NCI-H2081 (cell line): ENCODE measurements at places on chromosomes 7 and 10.

DNA sequence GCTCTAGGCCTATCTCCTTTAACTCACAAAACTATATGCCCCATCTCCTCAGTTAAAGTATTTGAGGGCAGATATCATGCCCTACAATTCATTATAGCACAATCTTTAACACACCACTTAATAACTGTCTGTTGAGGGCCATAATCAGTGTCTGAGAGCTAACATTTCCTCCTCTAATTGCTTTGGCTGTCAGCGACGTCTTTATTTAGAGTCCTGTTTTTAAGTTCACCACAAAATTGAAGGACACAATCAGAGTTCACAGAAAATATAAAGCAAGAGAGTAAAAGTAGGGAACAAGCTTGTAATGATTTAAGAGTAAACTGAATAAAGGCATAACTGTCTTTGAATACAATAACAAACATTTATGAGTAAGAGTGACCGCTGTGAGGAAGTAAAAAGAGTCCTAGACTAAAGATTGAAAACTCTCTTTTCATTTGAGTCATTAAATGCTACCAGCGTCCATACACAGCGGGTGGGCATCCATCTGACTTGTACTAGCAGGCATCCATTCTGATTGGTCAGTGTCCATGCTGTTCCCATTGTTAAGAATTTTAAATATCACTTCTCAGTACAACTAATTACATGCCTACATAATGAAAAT is 38.4 kb upstream of the ABCB4 start:
- DNase-seq: no peak

- no peak for DNase-seq
These were observed 279.2 kb downstream of the MAD1L1 start for GRCh38 chr7:1953199-1954190.

DNA sequence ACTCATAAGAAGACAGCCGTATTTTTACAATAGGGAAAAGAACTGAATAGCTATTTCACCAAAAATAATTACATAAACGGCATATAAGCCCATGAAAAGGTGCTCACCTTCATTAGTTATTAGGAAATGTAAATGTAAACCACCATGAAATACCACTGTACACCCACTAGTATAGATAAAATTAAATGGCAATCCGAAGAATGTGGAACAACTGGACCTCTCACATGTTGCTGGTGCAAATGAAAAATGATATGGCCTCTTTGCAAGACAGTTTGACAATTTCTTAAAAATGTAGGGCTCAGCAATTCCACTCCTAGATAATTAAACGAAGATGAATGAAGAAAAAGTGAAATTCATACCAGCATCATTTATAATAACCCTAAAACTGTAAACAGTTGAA is 91.8 kb downstream of the MAPK8 start:
- DNase-seq: no peak

DNA sequence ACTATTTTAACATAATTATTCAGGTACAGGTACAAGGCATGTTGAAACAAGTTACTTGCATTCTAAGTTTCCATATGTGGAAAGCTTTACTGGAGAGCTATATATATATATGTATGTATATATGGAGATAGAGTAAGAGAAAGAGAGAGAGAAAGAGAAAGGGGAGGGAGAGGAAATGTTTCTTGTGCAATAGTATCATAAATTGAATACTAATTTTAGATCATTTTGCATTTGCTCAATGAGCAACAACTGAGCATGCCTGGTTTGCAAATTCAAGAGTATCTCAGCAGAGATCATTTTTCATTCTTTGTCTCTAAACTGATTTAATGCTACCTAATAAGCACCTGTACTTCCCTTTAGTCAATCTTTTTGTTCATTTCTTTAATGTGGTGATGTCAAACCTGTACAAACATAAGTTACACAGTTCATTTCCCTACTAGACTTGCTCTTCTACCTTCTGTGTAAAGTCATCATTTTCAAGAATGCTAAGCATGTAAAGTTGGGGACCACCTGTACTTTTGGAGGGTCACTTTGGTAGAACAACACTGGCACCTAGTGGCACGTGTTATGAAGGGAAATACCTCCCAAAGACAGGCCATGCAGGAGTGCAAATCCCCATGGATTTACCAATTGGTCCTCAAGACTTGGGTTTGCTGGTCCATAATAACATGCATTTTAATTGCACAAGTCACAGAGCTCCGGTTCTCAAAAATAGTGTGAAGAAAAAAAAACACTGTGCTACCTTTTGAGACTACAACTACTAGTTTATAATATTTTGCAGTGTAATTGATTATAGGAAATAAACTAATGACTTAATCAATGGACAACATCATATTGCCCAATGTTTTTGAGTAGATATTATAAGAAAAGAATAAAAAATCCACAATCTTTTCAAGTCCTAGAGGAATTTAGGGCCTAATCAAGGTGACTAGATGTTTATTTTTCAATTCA is 431.2 kb upstream of the IGFBP3 start:
- DNase-seq: no peak

GRCh38 chr7:155787171-155787851 is 25.0 kb downstream of the SHH start:
- DNase-seq: no peak

GRCh38 chr7:132072873-132073272 is 503.4 kb downstream of the PLXNA4 start:
- DNase-seq: no peak

- no peak for DNase-seq
These were observed 994 bp downstream of the SLC25A28 start for GRCh38 chr10:99619090-99619800.

- no peak for DNase-seq
These were observed 30.5 kb upstream of the FBXW4 start for GRCh38 chr10:101725296-101726114.

DNA sequence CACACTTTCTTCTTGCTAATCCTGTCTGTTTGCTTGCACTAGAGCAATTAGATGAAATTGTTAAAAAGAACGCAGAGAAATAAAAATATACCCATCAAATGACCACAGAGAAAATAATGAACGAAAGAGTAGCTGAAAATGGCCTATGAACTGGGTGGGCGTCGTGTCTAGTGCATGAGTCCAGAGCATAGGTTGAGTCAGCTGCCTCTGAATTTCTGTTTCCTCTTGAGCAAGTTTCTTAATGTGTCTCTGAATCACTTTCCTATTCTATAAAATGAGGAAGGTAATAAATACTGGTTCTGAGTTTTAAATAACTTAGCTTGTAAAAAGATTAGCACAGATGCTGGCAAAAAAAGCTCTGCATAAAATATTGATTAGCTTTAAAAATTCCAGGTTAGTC is 75.0 kb downstream of the POM121L12 start:
- DNase-seq: no peak

DNA sequence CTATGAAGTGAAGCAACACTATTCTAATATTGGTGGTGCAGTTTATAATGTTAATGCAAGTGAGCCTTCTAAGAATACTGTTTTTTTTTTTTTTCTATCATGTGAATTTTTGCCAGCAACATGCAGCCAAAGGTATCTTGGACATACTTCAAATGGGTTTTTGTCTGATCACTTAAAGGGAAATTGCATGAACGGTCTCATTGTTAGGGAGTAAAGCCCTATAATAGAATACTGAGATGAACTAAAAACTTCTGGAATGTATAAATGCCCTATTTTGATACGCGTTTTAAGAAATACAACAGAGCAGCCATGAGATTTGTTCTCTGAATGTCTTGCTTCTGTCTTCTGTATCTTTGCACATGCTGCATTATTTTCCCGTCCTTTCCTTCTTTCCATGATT is 10.5 kb upstream of the MDFIC start:
- no peak for DNase-seq

- DNase-seq: no peak
These were observed 295.3 kb upstream of the KLF6 start for GRCh38 chr10:4080225-4080805.

- no peak for DNase-seq
These were observed 1.8 kb upstream of the PFKFB3 start for GRCh38 chr10:6200734-6201515.

DNA sequence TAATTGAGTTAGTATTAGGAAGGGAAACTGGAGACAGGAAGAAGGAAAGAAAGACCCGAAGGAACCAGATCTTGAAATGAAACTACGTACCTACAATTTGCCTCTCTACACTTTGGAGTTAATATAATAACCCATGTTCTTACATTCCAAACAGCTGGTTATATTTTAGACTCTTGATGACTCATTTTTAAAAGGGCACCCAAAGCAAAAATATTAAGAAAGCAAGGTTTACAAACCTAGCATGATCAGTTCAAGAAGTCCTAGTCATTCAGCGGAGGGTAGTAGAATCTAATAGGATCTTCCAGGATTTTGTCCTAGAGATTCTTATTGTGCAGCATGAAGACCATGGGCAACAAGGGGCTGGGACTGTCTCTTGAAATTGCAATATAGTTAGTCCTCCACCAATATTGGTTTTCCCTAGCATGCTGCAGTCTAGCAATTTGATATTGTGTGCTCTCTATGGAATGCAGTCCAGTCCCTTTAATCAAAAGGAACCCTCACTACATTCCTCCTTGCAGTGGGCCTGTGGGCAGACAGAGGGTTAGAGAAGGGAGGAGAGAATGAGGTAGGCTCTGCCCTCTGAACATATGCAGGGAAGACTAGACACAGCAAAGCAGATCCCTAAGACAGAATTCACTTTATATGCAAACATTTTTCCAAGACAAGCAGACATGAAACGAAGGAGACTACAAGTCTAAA is 230.3 kb downstream of the INHBA start:
- no peak for DNase-seq

DNA sequence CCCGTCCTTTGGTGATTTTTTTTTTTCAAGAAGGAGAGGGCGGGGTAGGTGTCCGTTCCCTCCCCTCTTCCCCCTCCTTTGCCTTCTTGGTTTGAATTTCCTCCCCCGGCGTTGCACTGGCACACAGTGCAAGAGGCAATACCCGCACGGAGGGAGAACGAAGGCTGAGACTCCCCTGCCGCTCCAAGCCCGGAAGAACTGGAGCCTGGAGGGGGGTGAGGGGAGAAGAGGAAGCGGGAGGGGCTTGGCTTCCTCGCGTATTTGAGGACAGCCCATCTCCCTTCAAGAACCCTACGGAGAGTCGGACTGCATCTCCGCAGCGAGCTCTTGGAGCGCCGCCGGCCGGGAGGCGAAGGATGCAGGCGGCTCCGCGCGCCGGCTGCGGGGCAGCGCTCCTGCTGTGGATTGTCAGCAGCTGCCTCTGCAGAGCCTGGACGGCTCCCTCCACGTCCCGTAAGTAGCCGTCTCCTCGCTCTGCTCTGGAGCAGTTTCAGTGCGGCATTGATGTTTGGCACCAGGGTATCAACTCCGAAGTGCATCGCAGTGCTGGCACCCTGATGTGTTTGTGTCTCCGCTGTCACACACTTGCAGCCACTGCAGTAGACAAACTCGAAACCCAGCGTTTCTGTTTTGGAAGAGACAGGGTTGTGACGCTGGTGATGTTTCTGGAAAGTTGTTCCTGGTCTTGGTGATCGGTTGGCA is at the start of gene CNTNAP2:
Gene CNTNAP2 (plus strand): TSS at position 281 of the 702 bp plus-strand sequence. CDS start 76 bp downstream, at position 357.
- peak; percentile 69 for DNase-seq

DNA sequence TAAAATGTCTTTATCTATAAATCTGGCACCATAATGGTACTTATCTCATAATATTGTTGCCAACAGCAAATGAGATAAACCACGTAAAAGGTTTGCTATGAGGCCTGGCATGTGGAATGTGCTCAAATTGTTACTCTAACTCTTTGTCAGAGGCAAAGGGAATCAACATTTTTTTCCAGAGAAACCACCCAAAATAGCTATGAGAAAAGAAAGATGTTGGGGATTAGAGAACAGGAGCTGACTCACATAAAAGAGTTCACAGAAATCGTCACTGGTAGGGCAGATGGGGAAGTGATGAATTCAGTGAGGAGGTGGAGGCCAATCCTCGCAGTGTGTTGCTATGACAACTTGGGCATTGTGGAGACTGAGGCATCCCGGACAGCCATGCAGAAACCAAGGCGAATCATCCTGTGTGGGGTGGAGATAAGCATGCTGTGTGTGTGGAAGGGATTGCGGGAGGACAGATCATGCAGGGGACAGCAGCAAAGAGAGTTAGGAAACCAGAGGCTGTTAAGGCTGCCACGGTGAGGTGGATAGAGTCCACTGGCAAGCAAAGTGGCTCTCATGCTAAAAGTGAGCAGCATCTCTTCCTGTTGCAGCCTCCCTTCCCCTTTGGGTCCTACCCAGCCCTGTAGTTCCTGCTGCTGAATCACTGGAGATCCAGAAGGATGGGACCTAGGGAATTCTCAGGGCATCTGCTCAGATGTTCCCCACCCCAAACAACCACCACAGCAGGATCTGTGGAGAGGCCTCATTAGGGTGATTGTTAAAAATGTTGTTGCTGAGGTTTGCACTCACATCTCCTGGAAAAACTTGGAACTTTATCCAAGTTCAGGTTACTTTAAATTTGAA is 103.9 kb downstream of the CUBN start:
- DNase-seq: no peak

DNA sequence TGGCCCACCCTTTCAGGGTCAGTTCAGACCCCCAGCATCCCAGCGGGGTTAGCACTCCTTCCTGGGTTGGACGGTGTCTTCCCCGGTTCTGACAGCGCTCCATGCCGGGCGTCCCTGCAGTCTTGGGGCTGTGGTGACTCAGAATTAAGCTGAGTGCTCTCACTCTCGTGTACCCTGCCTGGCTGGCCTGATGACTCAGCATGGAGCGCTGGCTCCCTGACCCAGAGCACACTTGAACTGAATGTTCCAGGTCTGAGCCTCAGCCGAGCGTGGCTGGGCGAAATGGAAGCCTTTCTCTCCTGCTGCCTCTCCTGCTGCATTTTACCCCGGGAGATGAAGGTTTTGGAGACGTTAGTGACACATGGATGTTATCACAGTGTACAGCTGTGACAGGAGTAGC is 7.1 kb downstream of the BAG3 start:
- no peak for DNase-seq

DNA sequence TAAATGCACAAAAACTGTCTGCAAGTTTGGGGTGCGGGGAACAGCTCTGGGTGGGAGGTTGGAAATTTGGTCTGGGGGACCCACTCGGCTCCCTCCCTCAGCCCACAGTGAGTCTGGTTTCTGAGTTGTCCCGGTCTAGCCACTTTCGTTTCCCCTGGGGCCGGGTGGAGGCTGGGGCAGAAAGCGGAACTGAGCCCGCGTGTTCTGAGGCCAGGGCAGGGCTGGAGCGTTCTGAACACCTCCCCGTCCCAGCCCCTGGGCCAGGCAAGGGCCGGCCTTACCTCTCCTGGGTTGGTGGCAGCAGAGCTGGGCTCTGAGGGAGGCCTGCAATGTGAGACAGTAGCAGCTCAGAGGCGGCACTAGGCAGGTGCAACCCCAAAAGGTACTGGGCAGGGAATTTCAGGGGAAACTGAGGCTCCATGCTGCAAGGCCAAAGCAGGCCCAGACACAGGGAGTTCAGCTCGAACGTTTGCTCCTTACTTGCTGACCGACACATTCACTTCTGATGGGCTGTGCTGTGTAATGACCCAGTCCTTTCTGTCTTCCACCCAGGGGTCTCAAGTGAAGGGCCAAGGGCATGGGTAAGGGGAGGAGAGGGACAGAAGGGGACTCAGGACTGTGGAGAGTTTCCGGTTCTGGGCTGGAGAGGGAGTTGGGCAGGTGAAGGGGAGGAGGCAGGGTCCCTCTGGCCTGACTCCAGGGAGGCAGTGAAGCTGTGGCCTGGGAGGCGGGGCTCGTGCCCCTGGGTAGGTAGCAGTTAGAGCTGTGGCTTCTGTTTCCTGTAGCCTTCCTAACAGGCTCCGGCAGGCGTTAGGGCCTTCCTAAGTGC is 3.0 kb downstream of the IRF5 start:
- no peak for DNase-seq

- DNase-seq: no peak
These were observed 168.9 kb downstream of the SNX10 start for GRCh38 chr7:26460351-26461085.

- no peak for DNase-seq
These were observed 14.1 kb downstream of the BMPER start for GRCh38 chr7:33919449-33919848.
